CD4-positive, alpha-beta T cell treated with Interferon gamma for 1 hour (primary cell): ENCODE measurements at places on chromosomes 3 and 15.

DNA sequence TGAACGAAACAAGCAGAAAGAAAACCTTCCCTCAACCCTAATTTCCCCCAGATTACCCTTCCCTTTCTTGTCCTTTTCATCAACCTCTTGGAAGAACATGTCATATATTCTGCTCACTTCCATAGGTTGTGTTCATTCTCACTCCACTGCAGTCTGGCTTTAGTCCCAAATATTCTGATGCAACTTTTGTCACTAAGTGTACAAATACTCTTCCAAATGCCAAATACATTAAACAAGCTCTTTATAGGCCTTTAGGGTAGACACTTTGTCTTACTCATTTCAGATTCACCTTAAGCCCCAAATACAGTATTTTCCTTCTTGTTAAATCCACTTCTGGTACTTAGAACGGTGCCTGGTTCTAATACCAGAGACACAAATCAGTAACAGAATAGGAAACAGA lies 406.5 kb upstream of the CDIN1 start:
- no peak for DNase-seq

DNA sequence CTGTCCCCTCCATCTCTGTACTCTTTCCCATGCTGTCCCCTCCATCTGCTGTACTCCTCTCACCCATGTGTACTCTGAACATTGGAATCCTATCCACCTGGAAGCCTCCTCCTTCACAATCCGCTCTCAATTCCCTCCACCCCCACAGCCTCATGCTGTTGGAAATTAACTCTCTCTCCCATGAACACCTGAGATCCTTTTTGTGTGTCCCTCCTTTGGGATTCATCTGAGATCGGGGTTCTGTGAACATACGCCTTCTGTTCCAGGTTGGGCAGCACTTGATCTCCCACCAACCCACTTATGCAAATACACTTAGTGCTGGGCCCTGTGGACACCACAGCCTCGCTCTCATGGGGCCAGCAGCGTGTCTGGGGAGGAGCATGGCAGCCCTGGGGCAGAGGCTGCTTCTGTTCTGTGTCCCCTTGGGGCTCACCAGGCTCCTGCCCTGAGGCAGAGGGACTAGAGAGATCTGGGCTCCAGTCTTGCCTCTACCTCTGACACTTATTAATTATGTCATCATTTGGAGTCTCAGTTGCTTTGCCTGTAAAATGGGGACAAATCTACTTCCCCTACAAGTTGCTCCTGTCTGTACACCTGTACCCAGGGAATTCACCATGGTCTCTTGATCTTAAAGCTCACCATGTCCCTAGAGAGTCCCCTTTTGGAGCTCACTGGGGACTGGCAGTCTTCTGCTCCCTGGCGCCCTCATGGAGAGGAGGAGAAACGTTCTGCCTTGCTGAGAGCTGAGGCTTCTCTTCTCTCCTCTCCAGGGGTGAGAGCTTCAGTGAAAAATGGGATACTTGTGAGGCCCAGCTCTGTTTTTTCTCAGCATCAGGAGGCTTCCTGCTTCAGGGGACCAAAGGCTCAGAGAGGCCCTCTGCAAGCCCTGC lies 42.7 kb downstream of the ITGA11 start:
- DNase-seq: no peak

GRCh38 chr3:183701744-183702143 lies 4.1 kb downstream of the YEATS2 start:
- no peak for DNase-seq

- DNase-seq: no peak
These were observed 60.9 kb downstream of the MGLL start for GRCh38 chr3:127761441-127761801.

DNA sequence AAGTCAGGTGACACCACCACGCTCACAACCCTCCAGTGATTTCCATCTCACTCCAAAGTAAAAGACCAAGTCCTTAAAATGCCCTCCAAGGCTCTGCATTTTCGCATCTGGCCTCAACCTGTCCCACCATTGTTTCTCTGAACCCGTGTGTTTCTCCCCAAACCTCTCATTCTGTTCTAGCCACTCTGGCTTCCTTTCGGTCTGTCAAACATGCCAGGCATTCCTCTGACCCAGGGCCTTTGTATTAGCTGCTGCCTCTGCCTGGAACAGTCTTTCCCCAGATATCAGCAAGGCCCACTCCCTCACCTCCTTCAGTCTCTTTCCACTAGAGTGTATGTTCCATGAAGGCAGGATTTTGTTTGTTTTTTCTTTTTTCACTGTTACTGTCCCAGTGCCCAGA lies 16.0 kb downstream of the MAP2K5 start:
- no peak for DNase-seq

- DNase-seq: peak; percentile 76
These were observed 235.9 kb downstream of the LPP start for GRCh38 chr3:188389711-188390342.

DNA sequence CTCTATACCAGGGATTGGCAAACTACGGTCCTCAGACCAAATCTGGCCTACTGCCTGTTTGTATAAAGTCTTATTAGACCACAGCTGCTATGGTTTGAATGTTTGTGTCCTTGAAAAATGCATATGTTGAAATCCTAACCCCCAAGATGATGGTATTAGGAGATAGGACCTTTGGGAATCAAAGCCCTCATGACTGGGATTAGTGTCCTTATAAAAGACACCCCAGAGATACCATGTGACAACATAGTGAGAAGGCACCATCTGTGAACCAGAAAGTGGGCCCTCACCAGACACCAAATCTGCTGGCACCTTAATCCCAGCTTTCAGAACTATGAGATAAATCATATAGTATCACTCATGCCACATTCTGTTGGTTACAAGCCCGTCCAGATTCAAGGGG lies 7.4 kb downstream of the HMCES start:
- no peak for DNase-seq

GRCh38 chr15:96505014-96505413 lies 174.5 kb downstream of the NR2F2 start:
- no peak for DNase-seq

- no peak for DNase-seq
These were observed 303.6 kb downstream of the LSAMP start for GRCh38 chr3:116141724-116142123.

GRCh38 chr15:59367022-59367451 lies 5.6 kb downstream of the MYO1E start:
- DNase-seq: no peak

GRCh38 chr3:67171841-67172240 lies 173.7 kb downstream of the KBTBD8 start:
- no peak for DNase-seq

DNA sequence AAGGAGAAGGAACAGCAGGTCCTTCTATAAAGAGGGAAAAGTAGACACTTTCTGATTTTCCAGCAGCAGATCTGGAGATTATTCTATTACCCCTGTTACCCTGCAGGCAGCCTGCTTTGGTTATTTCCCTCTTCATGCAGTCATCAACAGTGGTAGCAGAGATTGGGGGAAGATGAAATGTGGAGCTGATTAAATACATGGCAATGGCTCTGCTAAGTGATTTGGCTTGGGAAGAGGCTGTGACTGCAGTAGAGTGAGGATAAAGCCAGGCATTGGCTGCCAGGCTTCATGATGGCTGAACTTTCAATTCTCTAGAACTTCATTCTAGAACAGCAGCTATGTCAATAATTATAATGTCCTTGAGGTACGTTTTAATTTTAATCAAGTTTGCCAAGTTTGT lies 29.1 kb downstream of the PTX3 start:
- DNase-seq: no peak

- DNase-seq: no peak
These were observed 281.9 kb upstream of the ONECUT1 start for GRCh38 chr15:53072077-53072476.

DNA sequence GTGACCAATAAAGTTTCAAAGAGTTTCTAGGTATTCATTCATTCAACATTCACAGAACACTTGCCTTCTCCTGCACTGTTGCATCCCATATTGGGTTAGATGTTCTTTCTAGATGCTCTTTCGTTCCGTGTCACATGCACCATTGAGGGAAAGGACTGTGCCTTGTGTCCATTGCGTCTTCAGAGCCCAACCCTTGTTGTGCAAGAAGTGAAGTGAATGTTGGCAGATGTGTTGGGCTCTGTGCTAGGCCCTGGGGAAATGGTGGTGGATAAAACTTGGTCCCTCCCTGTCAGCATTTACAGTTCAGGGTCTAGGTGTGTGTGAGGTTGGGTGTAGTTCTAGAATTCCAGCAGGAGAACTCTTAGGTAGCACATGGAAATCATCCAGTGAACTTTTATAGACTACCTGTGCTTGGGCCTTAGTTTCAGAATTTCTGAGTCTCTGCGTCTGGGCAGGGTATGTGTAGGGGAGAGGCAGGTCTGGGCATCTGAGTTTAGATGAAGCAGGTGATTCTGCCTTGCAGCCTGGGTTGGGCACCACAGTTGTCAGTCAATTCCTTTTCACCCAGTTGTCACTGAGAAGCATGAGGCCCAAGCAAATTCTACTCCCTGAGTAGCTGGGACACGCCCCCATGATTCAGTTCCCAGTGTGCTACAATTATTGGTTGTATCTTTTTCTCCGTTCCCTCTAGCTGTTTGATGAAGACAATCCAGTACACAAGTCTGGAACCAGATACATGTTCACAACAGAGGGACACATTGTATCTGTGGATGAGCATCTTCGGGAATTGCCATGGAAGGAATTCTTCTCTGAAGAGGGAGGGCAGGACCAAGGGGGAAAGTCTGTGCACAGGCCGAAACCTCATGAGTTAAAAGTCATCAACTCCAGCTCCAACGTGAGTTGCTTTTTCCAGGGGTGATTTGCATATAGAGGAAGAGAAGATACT lies 25.4 kb downstream of the EDEM1 start:
- DNase-seq: no peak

DNA sequence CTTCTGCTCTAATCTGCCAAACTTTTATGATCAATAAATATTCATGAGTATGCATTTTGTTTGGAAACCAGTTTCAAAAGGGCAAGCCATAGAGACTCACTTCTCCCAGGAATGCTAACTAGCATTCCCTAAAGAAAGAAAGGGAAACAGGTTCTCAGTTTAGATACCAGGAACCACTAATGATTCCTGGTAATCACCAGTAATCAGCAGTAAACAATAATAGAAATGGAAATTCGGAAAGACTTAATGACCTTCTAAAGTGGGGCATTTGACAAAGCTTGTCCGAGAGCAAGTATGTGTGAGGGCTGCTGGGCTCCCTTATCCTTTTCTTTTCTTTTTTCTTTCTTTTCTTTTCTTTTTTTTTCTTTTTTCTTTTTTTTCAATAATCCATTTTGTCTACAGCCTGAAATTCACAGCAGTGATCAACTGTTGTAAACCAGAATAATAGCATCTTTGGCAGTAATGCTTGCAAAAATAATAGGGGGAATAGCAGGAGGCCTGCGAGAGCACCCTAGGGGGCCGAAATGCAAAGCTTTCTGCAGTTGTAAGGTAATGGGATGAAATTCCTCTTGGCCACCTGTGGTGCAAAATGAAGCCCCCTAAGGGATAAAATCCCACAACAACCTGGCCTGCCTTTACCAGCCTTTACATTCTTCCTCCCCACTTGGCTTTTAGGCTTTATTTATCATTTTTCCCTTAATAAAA lies 253.2 kb downstream of the ZPLD1 start:
- DNase-seq: no peak

DNA sequence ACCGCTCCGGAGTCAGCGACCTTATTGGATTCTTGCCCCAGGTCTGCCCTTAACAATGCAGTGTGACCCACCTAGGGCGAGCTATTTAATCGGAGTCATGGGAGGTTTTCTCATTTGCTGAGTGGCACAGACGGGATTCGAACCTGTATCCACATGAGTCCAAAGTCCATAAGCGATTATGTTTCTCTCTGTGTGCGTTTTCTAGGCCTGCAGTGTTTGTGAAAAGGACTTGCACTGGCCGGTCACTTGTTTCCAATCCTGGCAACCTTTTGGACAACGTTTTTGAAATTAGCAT lies 691 bp upstream of the HDGFL3 start:
- DNase-seq: no peak

- DNase-seq: no peak
These were observed 7.9 kb downstream of the VGLL4 start for GRCh38 chr3:11635680-11636393.

DNA sequence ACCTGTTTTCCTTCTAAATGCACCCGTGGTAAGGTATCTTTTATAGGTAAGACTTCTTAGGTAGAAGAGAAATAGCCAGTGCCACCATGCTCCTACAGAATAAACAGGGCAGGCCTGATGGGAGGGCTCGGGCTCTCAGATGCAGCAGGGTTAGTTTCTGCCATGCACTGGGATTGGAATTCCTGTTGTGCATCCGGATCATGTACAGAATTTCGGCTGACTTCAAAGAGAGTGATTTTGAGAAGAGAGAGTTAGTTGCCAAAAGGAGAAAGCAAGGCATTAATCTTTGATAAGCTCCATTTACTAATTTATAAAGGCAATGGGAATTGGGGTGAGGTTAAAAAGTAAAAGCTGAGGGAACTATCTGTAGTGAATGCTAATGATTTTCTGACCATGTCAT lies 211.2 kb downstream of the WDR72 start:
- DNase-seq: no peak

DNA sequence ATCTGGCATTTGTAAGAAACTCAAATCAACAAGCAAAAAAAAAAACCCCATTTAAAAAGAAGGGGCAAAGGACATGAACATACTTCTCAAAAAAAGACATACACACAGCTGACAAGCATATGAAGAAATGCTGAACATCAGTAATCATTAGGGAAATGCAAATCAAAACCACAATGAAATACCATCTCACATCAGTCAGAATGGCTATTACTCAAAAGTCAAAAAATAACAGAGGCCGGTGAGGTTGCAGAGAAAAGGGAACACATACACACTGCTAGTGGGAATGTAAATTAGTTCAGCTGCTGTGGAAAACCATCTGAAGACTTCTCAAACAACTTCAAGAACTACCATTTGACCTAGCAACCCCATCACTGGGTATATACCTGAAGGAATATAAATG lies 199.4 kb upstream of the THBS1 start:
- no peak for DNase-seq

GRCh38 chr3:11363715-11364114 lies 91.5 kb downstream of the ATG7 start:
- no peak for DNase-seq

- no peak for DNase-seq
These were observed 307.0 kb upstream of the ROPN1 start for GRCh38 chr3:124298951-124299350.

DNA sequence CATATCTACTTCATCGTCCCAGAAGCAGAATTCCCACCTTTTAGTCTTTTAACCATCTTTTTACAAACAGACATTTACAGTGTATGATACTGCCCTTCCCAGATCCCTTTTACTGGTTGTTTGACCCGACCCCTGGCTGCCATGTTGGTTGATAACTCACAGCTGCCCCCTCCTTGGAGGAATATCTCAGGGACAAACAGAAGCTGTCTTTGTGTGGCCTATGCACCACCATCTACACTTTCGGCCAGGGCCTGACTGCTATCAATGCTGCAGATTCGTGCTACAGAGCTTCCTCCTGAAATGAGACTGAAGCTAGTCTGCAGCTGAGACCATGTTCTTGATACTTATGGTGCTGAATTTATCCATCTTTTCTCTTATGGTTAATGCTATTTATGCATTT lies 6.6 kb upstream of the POLQ start:
- DNase-seq: no peak

DNA sequence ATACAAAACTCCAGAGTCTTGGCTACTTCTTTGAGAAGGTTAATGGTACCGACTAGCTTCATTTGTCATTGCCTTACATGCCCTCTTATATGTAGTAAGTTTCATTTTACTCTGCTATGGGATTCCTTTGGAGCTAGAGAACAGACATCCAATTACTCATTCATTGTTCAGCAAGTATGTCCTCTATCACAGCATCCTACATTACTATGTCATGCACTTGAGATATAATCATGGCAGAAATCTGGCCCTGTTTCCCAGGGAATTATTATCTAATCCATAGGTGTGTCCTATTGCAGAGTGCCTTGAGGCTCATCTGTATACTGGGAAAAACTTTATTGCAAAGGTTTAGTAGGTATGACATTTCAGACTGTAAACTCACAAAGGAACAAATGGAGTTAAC lies 333.1 kb upstream of the NECTIN3 start:
- no peak for DNase-seq
